Stimulated activated CD8-positive, alpha-beta memory T cell treated with anti-CD3 and anti-CD28 coated beads, Interleukin-15, amount 100 ng/mL, for 48 hours (primary cell): ENCODE measurements at places on chromosomes 1 and 21.

DNA sequence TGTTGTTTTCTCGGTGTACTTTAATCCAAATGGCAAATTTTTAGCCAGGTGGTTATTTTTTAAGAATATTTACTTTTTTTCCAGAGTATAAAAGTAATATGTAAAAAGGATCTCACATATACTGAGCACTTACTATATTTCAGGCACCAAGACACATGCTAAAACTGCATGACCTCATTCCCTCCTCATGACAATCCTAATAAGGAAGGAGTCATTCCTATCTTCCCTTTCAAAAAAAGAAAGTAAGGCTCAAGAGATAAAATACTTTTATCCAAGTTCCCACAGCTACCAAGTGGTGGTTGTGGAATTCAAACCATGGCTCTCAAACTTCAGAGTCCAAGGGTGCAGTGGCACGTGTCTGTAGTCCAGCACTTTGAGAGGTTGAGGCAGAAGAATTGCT lies 19.4 kb downstream of the ATP2B4 start:
- DNase-seq = no peak

GRCh38 chr1:117645343-117645742 lies 39.5 kb downstream of the TENT5C start:
- DNase-seq = no peak

DNA sequence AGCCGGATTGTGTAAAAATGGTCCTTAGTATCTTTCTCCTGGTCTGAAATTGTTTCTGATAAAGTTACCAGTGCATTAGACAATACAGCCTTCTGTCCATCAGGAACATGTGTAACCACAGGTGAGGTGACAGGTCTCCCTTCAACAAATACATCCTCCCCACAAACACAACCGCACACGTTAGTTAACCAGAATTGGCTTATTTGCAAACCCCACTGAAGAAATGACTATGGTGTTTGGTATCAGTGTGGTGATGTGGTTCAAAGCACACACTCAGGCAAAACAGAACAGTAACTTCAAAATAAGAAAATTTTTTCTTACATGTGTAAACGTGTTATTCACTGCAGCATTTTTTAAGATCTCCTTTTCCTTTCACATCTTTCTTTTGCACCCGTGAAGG lies 517.2 kb upstream of the NR5A2 start:
- DNase-seq = no peak

- no peak for DNase-seq
Observed at GRCh38 chr21:38088916-38089762, 167.7 kb upstream of the KCNJ15 start.

DNA sequence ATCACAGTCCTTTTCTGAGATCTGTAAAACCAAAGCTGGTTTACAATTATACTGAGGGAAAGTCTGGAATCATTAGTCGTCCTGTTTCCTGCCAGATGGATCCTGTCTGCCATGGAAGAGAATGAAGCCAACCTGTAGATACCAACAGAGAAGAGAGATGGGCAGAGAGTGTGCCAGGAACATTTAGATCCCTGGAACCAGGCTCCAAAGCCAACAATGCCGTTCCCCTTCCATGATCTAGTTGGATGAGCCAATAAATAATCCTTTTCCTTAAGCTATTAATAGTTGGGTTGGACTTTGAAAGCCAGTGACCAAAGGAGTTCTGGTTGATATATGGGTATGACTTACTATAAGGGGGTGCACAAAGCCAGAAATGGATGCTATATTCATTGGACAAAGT lies 15.0 kb downstream of the CAPN8 start:
- DNase-seq = no peak

DNA sequence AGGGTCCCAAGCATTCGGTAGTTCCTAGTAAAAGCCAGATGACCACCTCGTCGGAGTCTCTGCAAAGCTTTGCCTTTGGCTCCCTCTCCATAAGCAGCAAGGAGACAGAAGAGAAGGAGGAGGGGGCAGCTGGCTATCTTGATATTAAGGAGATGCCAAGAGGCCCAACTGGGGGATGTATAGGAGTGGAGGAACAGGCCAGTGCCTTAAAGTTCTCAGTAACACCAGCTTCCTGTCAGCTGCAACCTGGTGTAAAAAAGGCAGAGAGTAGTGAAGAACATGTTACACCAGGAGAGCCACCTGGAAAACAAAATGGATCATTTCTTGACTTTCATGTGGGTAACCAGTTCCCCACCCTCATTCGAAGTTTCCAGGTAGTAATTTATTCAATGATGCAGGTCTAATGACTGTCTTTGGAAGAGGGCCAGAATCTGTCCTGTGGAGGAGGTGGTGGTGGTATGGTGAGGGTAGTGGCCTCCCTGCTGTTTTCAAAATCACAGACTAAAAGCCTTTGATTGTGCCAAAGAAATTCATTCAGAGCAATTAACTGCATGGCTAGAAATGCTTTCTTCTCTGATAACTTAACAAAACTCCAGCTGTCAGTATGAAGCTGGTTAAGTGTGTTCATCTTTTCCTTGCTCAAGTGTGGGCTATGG lies 27.3 kb downstream of the TMEM200B start:
- DNase-seq = no peak

GRCh38 chr1:26946270-26946669 lies 14.0 kb downstream of the KDF1 start:
- no peak for DNase-seq

GRCh38 chr1:1245817-1246576 lies 525 bp downstream of the C1QTNF12 start:
- no peak for DNase-seq

DNA sequence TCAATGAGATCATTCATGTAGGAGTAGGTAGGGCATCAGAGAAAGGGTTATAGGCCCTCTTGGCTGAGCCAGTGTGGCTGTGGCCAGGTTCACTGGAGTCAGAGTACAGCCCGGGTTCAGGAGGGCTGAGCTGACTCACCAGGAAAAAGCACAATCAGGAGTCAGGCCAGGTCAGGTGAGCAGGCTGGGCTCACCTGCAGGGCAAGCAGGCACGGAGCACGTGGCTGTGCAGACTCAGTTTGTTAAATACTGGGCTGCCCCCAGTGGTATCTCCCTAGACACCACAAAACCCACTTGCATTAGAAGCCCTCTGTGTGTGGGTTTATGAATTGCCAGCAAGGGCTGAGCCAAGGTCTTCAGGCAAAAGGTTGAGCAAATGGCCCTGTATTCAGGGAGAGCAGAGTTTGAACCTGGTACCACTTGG lies 122.1 kb upstream of the SERBP1 start:
- no peak for DNase-seq

DNA sequence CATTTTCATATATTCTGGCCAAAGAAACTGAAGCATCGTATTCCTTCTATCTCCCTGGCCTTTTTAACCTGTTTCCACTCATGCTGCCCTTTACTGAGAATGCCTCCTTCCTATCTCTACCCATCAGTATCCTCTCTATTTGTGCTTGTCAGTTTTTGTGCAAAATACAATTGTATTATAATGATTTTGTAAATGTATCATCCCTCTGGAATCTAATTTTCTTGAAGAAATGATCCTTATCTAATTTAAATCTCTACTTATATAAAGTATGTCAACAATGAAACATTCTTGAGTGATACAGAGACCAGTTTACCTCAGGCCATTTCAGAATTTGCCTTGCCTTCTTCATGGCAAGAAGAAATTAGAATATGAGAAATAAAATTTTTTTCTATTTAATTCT lies 59.0 kb upstream of the TEKT2 start:
- no peak for DNase-seq
